Anterior cingulate cortex (tissue), 58 donors: ENCODE measurements at places on chromosomes 16 and 17.

DNA sequence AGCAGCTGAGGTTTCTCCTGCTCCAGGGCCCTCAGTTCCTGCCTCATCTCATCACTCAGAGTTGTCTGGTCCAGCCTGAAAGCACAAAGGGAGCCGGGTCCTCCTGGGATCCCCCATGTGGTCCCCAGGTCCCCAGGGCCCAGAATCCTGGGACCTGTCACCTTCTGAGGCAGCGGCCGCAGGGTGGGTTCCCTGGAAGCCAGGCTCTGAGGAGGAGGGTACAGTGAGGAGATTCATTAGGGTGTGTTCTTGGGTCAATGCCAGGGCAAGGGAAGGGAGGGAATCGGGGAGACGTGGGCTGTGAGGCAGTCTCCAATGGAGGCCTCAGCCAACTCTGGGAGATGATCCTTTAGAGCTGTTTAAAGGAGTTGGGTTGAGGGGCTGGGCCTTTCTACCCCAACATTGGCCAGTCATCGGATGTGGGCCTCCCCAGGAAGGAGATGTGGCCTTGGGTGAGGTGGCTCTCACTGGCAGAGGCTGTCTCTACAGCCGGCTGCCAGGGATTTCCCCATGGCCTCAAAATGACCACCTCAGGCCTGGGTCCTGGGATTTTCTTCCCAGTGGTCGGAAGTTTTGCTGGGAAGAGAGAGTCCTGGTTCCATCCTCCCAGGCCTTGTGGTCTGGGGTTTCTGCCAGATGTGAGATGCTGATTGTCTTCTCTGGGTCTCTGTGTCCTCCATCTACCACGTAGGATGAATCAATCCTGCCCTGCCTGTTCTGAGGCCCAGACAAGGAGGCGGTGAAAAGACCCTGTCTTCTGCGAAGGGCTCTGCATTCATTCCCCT, 47.3 kb downstream of the NLRP1 start:
- no peak for DNase-seq

DNA sequence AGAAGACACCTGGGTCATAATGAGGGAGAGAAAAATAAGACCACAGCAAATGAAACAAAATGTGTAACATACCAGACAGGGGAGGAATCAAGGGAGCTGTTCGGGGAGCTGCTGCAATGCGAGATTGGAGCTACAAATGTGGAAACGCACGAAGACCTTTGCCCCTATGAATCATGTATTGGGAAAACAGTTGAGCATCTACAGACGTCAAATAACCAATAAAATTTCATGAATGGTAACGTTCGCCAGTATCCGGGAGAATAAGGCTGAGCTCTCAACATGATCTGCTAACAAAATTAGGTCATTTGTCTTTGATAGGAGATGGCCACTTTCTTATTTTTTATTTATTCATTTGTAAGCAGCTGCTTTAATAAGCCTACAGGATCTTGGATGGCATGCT, 486.2 kb upstream of the RBFOX1 start:
- DNase-seq, result no peak

DNA sequence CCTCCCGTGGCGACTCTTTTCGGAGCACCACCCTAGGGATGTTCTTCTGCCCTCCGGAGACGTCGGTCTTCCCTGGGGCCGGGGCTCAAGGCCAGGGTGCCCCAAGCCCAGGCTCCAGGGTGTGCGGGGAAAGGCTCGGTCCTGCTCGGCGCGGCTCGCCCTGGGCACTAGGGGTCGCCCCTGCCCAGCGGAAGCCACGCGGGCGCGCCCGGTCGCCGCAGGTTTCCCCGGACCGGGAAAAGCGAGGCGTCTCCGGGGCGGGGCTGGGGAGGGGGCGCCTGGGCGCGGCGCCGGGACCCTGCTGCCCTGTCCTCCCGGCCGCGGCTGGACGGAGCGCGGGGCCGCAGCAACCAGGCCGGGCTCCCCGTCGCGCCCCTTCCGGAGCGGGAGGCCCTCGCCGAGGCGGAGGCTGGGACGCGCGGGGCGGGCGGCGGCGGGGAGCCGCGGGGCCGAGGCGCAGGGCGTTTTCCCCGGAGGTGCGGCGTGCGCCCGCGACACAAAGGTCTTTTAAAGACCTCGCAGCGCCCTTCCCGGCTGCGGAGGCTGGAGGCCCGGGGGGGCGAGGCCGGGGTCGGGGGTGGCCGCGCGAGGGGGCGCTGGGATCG, 76.4 kb downstream of the MRC2 start:
- peak; percentile 73 for DNase-seq

DNA sequence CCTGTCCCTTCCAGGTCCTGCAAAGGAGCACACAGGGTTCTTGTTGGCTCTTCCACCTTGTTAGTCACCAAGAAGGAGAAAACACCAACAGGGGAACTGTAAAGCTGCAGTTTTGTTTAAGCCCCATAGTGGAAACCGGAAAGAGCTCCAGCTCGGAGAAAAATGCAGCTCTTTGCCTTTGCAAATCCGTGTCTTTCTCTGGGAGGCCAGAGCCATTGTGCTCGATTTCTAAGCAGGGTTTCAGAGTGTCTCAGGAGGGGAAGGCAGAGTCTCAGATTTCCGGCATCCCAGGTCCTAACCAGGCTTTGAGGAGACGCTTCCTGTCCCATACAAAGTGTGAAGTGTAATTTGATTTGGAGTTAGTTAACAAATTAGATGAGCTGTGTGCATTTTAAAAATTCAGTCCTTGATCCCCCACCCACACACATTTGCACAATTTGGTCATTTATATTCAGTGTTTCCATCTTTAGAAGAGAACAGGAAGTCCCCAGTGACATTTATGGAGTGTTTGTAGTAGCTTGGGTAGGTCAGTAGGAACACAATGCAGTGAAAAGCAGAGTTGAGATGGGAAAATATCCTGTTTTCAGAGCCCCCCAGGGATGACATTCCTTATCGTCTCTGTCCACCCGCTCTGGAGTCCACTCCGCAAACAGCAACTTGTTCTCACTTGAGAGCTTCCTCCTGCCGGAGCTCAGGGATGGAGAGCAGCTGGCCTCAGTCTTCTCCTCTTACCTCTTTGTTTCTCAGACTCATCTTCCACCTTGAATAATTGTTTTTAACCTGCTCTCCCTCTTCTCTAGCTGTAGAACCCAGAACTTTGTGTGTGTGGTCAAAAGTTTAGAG, 331.9 kb downstream of the SEC14L1 start:
- DNase-seq, result no peak
